Esophagus mucosa (tissue), 1 donor: ENCODE measurements at places on chromosomes 6 and 20. TPM values are rescaled to one million over a fixed set of nuclear protein-coding genes. Genes with fewer than 3 reads are reported as not detected.

Gene LINC00237
- total RNA-seq = not detected

Gene GTSF1L
- total RNA-seq = not detected

Gene FAM83C
- 39.1 TPM for total RNA-seq

Gene C2
- total RNA-seq = 2.9 TPM

Gene CD40
- 7.4 TPM for total RNA-seq

Gene PHACTR1
- total RNA-seq = 1.6 TPM

Gene GSTA1
- 1.6 TPM for total RNA-seq

- ATAC-seq = peak; percentile 79
Observed at GRCh38 chr6:119148098-119148824, 69.8 kb upstream of the FAM184A start.

- ATAC-seq = no peak
Observed at GRCh38 chr20:63357921-63358905, 2.9 kb downstream of the CHRNA4 start.

- ATAC-seq = no peak
Observed at GRCh38 chr6:150183105-150183504, 40.3 kb downstream of the PPP1R14C start.

DNA sequence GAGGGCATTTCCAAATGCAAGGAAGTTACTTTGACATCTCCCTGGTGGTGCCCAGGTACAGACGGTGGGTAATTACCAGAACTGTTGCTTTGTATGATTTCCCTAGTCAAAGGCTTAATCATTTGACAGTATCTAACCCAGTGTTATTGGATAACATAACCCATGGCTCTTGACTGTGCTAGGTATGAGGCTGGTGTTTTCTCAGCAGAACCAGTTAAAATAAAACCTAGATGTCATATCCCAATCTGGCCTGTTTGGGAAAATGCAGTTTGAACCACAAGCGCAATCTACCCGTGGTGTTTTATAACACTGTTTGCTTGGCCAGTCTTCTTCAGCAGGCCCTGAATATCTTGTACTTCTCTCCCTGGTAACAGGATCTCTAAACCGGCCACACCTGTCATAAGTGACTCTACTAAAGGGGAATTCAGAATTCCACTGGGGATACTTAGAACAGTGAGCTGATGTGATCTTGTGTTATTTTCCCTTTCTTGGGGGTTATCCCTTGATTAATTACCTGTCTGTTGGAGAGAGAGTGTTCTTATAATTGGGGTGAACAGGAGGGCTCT lies 32.8 kb downstream of the PPP1R14C start:
- peak; percentile 35 for ATAC-seq

DNA sequence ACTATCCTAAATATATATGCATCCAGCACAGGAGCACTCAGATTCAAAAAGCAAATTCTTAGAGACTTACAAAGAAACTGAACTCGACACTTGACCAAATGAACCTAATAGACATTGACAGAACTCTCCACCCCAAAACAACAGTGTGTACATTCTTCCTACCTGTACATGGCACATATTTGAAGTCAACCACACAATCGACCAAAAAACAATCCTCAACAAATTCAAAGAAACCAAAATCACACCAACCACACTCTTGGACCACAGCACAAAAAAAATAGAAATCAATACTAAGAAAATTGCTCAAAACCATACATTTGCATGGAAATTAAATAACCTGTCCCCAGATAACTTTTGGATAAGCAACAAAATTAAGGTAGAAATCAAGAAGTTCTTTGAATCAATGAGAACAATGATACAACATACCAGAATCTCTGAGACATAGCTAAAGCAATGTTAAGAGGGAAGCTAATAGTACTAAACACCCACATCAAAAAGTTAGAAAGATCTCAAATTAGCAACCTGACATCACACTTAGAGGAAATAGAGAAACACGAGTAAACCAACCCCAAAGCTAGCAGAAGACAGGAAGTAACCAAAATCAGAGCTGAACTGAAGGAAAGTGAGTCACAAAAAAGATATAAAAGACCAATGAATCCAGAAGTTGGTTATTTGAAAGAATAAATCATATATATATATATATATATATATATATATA lies 12.5 kb upstream of the TREM1 start:
- no peak for ATAC-seq

GRCh38 chr6:103798166-103798565 lies 1061.6 kb downstream of the HACE1 start:
- no peak for ATAC-seq

DNA sequence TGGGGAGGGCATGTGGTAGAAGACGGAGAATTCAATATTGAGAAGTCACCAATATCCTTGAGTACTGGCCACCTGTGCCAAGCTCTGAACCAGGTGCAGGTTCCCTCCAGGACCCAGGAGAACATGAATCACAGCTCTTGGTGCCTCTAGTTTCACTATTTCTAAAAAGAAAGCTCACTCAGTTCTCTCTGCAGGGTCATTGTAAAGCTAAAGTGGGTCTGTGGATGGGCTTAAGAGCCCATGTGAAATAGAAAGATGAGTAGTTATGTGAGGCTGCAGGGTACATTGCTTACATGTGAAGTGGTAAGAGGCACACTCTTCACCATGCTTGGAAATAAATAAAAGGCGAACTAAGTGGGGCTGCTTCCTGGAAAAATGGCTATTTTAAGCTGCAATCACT lies 43.6 kb downstream of the ZNF831 start:
- no peak for ATAC-seq

- no peak for ATAC-seq
Observed at GRCh38 chr6:3584606-3585005, 127.8 kb upstream of the SLC22A23 start.

DNA sequence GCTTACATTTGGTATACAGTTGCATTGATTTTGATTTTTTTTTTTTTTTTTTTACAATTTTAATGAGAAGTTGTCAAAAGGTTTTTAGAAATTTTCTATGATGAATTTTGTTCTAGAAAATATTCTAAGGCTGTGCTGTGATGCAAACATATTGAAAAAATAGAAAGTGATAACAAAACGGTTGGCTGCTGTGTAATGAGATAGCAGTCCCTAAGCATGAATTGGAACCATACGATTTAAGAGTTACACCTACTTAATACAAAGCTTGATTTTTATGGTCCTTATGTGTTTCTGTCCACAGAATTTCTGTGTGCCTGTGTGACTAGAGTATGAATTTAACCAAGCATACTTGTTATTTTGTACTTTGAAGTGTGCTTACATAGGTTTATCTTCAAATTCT lies 12.1 kb downstream of the HIVEP1 start:
- no peak for ATAC-seq

GRCh38 chr6:160974304-160974771 lies 17.2 kb upstream of the MAP3K4 start:
- peak; percentile 65 for ATAC-seq

GRCh38 chr6:139625081-139625939 lies 250.9 kb upstream of the CITED2 start:
- no peak for ATAC-seq

GRCh38 chr20:57091748-57092111 lies 174.7 kb downstream of the BMP7 start:
- no peak for ATAC-seq
